Erythroblast (primary cell): ENCODE measurements at places on chromosomes 11 and 22.

- no peak for DNase-seq
These were observed 832.5 kb downstream of the TBC1D22A start for GRCh38 chr22:47594836-47595521.

- DNase-seq = no peak
These were observed 22.9 kb downstream of the RAB39A start for GRCh38 chr11:107951155-107951554.

GRCh38 chr11:124036666-124037065, 4.5 kb downstream of the OR10G7 start:
- DNase-seq = no peak

DNA sequence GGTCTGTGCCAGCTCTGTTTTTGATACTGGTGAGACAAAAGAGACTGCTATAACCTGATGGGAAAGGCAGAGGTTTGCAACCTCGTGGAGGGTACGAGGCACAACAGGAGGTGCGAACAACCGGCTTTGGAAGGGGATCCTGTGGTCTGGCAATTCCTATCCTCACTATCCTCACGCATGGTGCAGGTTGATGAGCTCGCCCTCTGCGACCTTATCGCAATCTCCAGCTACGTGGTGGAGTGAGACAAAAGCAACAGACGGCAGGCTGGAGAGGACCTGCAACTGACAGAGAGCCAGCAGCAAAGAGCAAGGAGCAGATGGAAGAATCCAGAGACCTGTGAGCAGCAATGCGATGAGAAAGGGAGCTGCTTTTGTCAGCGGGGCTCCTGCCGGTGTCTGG, 47.3 kb upstream of the TSKU start:
- DNase-seq = peak; percentile 59
